Epithelial cell of prostate (primary cell): ENCODE measurements at places on chromosomes 16 and 17.
A peak's percentile ranks its signal among the peaks of the same experiment; 100 is the strongest.

- peak; percentile 69 for DNase-seq
Measured at GRCh38 chr16:8730335-8730915, 56.0 kb downstream of the ABAT start.

DNA sequence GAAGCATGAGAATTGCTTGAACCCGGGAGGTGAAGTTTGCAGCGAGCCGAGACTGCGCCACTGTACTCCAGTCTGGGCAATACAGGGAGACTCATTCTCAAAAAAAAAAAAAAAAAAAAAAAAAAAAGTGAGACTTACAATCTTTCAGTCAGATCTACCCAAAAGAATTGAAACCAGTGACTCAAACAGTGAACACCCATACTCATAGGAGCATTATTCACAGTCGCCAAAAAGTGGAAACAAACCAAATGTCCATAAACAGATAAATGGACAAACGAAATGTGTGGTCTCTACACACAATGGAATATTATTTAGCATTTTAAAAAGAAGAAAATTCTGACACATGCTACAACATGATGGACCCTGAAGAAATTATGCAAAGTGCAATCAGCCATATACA is 9.1 kb upstream of the SCNN1B start:
- DNase-seq = no peak

- DNase-seq = no peak
Measured at GRCh38 chr16:65717846-65718245, 596.0 kb upstream of the CDH11 start.

- DNase-seq = no peak
Measured at GRCh38 chr17:10116753-10117420, 81.5 kb downstream of the GAS7 start.

- DNase-seq = no peak
Measured at GRCh38 chr17:64174686-64175456, 44.9 kb upstream of the ERN1 start.

DNA sequence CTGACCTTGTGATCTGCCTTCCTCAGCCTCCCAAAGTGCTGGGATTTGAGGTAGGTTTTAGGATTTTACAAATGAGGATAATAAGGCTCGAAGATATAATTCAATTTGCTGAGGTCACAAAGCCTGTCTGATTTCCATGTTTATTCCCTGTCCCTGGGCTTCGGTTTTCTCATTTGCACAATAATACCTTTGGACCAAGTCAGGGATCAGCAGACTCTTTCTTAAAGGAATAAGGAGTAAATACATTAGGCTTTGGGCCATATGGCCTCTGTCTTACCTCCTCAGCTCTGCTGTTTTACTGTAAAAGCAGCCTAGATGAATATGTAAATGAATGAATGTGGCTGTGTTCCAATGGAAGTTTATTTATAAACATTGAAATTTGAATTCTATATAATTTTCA is 442.8 kb downstream of the HS3ST4 start:
- no peak for DNase-seq

DNA sequence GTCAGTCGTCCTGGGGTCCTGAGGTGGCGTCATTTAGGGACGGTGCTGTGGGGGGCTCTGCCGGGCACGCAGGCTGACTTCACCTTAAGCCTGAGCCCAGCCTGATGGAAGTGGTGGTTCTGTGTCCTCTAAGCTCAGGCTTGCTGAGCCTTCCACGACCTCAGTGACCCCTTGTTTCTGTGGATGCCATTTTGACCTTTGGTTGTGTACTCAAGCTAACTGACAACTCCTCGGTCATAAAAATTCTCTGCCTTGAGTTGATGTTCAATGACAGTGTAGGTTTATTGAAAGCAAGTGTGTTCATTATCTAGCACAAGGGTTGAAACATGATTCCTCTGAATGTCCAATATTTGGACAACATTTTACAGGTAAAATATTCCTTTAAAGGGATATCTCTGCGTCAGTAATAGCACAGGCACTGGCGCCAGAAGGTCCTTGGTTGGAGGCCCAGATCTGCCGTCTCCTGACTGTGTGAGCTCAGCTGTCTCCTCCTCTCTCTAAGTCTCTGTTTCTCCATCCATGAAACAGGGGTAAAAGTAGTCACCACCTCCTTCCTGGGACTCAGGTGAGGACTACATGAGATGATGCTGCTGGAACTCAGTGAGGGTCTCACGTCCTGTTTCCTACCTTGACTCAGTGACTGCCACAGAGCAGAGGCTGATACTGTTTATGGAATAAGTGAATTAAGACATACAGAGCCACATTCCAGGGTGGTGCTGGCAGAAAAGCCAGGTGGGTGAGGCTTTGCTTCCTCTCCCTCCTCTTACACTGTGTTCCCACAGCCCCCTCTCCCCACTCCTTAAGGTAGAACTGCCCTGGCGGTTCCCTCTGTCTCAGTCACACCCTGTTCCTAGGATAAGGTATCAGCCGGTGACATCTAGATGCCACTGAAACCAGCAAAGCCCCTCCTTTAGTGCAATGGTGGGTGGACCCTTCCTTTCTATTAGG is 75.7 kb downstream of the IRF8 start:
- DNase-seq = no peak

- no peak for DNase-seq
Measured at GRCh38 chr16:75193265-75193650, 13.7 kb downstream of the CTRB2 start.

DNA sequence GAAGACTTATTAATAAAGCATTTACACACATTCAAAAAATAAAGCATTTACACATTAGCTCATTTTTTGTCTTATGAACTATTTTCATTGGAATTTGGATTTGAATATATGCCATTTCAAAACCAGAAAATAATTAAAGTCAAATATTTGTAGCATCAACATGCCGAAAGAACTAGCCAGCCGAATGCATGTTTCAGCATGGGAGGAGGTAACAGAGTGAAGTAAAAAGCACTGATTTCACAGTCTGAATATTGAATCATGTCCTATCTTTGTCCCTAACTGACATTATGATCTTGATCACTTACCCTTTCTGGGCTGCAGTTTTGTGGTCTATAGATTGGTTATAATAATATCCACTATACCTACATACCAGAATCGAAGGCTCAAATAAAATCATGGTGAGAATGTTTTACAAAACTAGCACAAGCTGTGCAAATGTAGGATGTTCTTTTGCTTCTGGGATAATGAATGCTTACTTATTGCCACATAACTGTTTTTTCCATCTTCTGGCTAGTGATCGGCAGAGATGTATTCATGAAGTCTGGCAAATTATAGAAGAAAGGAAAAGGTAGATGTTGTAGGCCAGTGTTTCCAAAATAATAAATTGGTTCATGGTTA is 84.7 kb downstream of the TUBD1 start:
- DNase-seq = no peak

DNA sequence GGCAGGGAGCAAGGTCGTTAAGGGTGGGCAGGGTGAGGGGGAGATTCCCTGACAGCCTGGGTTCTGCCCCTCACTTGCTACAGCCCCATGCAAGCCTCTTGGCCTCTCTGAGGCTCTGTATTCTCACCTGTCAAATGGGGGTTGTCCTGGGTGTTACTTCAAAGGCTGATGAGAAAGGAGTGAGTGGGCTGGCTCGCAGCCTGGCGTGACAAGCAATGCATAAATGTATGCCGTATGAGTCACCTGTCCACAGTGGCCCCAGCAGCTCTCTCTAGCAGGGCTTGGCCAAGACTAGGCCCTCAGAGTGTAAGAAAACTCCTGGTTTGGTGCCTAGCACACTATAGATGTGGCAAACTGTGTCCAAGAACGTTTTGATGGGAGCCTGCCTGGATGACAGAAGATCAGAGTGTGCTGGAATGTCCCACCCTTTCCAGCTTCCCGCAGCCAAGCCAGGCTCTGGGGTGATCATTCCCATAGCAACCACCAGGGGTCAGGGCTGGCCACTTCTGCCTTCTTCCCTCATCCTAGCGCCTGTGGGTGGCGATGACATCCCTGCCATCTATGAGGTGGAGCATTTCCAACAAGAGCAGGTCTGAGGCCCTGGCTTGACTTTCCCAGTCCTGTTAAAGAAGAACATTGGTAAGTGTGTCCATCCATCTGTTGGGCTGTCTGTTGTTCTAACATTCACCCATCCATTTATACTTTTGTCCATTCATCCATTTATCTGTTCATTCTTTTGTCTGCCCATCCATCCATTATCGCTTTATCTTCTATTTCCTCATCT is 37.2 kb upstream of the ADGRG1 start:
- DNase-seq = peak; percentile 74

GRCh38 chr17:830950-831349 is 48.8 kb downstream of the MRM3 start:
- no peak for DNase-seq

- no peak for DNase-seq
Measured at GRCh38 chr16:55510185-55510805, 1.4 kb downstream of the LPCAT2 start.

GRCh38 chr17:19720631-19721426 is 4.4 kb upstream of the SLC47A2 start:
- no peak for DNase-seq

DNA sequence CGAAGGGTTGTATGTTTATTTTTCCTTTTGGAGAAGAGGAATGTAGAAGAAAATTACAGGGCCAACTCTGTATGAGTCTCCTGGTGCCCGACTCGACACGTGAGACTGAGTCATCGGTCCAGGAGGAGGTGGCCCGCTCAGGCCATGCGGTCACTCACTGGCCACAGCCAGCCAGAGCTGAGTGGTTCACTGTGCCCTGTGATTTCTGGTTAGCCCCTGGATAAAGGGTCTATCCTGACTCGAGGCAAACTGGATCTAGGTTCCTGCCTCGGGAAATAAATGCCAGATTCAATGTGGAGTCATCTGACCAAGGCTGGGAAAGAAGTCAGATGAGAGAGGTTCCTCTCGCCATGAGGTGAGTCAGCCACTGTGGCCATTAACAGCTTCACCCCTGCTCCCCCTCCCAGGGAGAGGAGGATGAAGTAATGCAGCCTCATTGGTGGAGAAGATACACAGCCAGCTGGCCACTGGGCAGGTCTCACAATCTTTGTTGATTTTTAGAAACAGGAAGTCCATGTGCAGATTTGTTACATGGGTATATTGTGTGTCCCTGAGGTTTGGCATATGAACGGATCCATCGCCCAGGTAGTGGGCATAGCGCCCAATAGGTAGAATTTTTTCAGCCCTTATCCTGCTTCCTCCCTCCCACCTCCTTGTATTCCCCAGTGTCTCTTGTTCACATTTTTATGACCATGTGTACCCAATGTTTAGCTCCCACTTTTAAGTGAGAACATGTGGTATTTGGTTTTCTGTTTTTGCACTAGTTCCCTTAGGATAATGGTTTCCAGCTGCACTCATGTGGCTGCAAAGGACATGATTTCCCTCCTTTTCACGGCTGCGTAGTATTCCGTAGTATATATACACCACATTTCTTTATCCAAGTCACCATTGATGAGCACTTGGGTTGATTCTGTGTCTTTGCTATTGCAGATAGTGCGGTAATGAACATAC is 21.7 kb upstream of the USP36 start:
- peak; percentile 51 for DNase-seq

DNA sequence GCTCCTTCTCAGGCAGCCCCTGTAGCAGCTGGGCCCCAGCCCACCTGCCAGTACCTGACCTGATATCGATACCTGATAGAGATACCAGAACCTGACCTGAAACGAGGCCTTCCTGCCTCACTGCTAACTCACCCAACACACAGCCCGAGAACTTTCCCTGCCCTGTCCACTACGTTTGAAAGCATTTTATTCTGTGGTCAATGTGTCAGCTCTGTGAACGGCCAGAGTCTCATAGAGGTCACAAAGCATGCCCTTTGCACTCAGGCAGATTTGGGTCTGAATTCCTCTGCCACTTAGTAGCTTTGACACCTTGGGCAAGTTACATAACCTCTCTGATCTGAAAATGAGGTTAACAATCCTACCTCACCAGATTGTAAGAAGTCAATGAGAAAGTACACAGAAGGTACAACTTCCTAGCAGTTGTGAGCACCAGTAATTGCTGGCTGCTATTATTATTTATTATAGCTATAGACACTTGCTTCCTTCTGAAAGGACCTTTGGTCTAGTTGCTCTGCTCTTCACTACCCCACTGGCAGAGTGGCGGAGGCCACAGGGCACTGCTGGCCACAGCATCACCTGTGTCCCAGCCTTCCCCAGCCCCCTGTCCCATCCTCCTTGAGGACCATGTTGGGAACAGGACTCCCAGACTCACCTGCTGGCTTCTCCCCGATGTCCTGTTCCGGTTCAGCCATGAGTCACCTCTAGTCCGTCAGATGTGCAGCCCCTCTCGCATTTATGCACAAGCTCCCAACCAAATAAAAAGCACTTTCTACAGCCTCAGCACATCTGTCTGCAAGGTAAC is 895 bp downstream of the ANKRD40CL start:
- DNase-seq = no peak

DNA sequence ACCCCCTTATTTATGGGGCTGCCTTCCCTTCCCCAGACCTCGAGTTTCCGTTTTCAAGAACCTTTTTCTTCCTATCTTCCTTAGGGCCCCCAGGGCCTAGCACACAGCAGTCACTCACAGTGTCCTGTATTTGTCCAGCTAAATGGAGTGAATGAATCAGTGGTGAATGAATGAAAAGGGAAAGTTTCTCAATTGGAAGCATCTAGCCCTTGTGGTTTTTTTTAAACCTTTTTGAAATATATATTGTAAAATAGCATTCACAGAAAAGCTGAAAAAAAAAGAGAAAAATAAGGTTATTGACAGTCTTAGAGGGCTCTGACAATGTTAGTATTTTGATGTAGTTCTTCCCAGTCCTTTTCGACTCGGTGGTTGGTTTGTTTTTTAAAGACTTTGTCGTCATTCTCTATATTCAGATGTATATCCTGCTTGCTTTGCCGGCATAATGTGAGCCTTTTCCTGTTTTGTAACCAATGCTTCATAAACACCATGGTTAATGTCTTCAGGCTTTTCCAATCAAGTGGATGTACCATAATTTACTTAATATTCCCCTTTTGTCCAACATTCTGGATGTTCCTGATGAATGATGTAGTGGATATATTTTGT is 45.3 kb downstream of the RAI1 start:
- DNase-seq = no peak

- DNase-seq = no peak
Measured at GRCh38 chr16:11203111-11203623, 52.8 kb downstream of the SOCS1 start.
